ENCODE measurements at places on chromosomes 11 and 22.

DNA sequence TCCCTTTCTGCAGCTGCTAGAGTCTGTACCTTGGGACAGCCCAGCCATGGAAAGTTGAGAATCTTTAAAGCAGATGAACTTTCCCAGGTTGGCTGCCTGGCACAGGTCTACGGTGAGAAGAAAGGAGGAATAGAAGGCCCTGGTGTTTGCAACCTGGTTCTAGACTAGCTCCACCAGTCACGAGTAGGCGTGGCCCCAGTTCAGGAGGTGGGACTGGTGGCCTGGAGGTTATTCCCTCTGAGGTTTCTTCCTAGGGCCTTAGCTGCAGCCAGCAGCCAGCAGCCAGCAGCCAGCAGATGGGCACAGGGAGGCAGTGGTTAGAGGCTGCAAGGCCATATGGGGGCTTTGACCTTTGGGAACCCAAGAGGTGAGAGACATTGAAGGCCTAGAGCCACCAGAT, 40.9 kb downstream of the PRDM11 start:
- no peaks in the 10 kb centered on the region for H3K36me3 ChIP-seq
- H3K4me3 ChIP-seq, result no peak overlapping the region
- DNase-seq, result no peak
- no peaks in the 10 kb centered on the region for H3K27me3 ChIP-seq
- H3K4me1 ChIP-seq, result no peaks in the 10 kb centered on the region
- H3K27ac ChIP-seq, result no peak overlapping the region

GRCh38 chr22:49079743-49080500, 747.8 kb downstream of the BRD1 start:
- no peak for DNase-seq
- no peaks in the 10 kb centered on the region for H3K27me3 ChIP-seq
- no peak overlapping the region for H3K4me3 ChIP-seq
- no peaks in the 10 kb centered on the region for H3K36me3 ChIP-seq
- peaks cover 9% of the 10 kb centered on the region for H3K4me1 ChIP-seq

GRCh38 chr11:47161134-47161854, 15.4 kb downstream of the ARFGAP2 start:
- H3K27ac ChIP-seq, result peak overlapping the region; percentile 18
- peak; percentile 87 for DNase-seq
- no peak overlapping the region for H3K4me3 ChIP-seq
- no peaks in the 10 kb centered on the region for H3K4me1 ChIP-seq
- no peaks in the 10 kb centered on the region for H3K36me3 ChIP-seq

GRCh38 chr22:29079218-29079901, 6.5 kb downstream of the KREMEN1 start:
- no peaks in the 10 kb centered on the region for H3K36me3 ChIP-seq
- H3K4me3 ChIP-seq, result no peak overlapping the region
- peaks cover 21% of the 10 kb centered on the region for H3K27me3 ChIP-seq
- DNase-seq, result no peak
- H3K27ac ChIP-seq, result no peak overlapping the region

- no peaks in the 10 kb centered on the region for H3K36me3 ChIP-seq
- peak; percentile 6 for DNase-seq
- H3K4me1 ChIP-seq, result peaks cover 40% of the 10 kb centered on the region
- peak overlapping the region; percentile 23 for H3K27ac ChIP-seq
- H3K27me3 ChIP-seq, result no peaks in the 10 kb centered on the region
Observed at GRCh38 chr11:114847306-114847975, 169.1 kb downstream of the NXPE2 start.

- no peak overlapping the region for H3K27ac ChIP-seq
- H3K4me3 ChIP-seq, result no peak overlapping the region
- DNase-seq, result no peak
- no peaks in the 10 kb centered on the region for H3K36me3 ChIP-seq
Observed at GRCh38 chr11:128405714-128406662, 181.4 kb downstream of the ETS1 start.

DNA sequence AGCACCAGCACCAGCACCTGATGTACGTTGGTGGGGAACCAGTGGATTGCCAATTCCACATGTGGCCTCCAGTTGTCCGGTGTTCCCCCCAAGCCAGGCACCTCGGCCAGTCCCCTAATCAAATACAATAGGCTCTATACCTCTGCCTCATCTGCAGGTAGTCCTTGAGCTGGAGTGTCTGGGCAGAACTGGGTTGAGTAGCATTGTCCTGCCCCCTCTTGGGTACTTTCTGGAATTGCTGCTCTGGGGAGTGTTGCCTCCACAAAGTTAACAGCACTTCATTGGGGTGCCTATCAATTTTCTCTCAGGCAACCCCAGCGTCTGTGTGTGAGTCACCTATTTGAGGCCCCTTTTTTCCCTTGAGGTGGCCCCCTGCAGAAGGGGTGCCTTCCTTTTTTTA, 413.0 kb upstream of the LARGE1 start:
- peaks cover 5% of the 10 kb centered on the region for H3K36me3 ChIP-seq
- H3K27me3 ChIP-seq, result no peaks in the 10 kb centered on the region
- H3K27ac ChIP-seq, result no peak overlapping the region
- no peak for DNase-seq

DNA sequence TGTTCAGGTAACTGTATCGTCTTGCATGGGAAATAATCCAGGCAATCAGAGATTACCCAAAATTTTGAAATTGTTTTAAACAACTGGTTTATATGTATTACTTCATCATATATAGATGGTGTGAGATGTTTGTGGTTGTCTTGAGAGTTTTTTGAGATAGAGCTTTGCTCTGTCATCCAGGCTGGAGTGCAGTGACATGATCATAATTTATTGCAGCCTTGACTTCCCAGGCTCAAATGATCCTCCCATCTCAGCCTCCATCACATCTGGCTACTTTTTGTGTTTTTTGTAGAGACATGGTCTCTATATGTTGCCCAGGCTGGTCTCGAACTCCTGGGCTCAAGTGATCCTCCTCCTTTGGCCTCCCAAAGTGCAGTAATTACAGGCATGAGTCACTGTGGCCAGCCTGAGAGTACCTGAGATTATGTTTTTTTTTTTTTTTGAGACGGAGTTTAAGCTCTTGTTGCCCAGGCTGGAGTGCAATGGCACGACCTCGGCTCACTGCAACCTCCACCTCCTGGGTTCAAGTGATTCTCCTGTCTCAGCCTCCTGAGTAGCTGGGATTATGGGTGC, 11.5 kb downstream of the CTNND1 start:
- H3K4me1 ChIP-seq, result peaks cover 36% of the 10 kb centered on the region
- no peak for DNase-seq
- no peak overlapping the region for H3K27ac ChIP-seq
- no peak overlapping the region for H3K4me3 ChIP-seq

- peaks cover 22% of the 10 kb centered on the region for H3K4me1 ChIP-seq
- peak; percentile 67 for DNase-seq
- H3K4me3 ChIP-seq, result no peak overlapping the region
- H3K27ac ChIP-seq, result no peak overlapping the region
- H3K27me3 ChIP-seq, result no peaks in the 10 kb centered on the region
Observed at GRCh38 chr11:93819966-93820695, 30.3 kb downstream of the VSTM5 start.

GRCh38 chr11:66834943-66835342, 8.3 kb upstream of the RCE1 start:
- no peaks in the 10 kb centered on the region for H3K4me1 ChIP-seq
- peaks cover 4% of the 10 kb centered on the region for H3K36me3 ChIP-seq
- no peak overlapping the region for H3K4me3 ChIP-seq
- DNase-seq, result no peak
- no peaks in the 10 kb centered on the region for H3K27me3 ChIP-seq

DNA sequence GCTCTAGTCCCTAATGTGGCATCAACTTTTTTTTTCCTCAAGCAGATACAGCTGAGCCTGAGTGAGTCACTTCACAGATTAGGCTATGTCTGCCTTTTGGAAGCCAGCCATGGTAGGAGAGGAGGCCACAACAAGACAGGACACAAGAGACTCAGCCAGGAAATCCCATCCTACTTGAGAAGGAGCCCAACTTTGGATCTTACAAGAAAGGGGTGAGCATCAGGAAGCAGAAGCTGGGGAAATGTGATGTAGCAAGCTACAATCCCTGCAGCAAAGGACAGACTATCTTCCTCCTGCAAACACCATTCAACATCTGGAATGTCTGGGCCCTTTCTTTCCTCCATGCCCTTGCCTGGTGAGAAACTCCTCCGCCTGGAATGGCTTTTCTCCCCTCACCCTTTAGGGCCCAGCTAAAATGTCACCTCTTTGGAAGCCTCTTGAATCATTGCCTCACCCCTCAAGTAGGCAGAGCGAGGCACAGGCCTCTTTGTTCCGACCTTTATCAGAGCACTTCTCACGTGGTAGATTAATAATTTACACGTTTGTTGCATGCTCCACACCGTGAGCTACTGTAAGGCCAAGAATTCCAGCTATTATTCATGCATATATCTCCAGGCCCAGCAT, 156.4 kb upstream of the PITPNB start:
- H3K4me1 ChIP-seq, result no peaks in the 10 kb centered on the region
- H3K4me3 ChIP-seq, result no peak overlapping the region
- DNase-seq, result no peak
- H3K27me3 ChIP-seq, result no peaks in the 10 kb centered on the region
- no peaks in the 10 kb centered on the region for H3K36me3 ChIP-seq

DNA sequence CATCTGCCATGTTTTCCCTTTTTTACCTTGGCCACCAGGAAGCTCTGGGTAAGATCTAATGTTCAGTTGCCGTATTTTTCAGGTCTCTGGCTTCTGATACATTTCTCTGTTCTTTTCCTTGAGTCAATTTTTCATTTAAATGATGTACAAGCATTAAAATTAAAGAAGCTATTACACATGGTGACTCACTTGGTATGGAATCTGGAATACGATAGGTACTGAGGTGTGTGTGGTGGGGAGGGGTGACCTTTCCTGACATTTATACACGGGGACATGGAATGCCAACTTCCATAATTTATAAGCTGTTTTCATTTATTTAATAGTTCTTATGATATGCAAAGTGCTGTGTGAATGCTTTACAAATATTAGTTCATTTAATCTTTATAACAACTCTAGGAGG, 47.8 kb upstream of the ALX4 start:
- no peaks in the 10 kb centered on the region for H3K27me3 ChIP-seq
- no peak overlapping the region for H3K4me3 ChIP-seq

- no peaks in the 10 kb centered on the region for H3K36me3 ChIP-seq
- H3K4me1 ChIP-seq, result peaks cover 44% of the 10 kb centered on the region
- DNase-seq, result no peak
- H3K4me3 ChIP-seq, result no peak overlapping the region
- H3K27me3 ChIP-seq, result no peaks in the 10 kb centered on the region
Observed at GRCh38 chr22:17430412-17430811, 61.2 kb downstream of the CECR2 start.

- H3K4me3 ChIP-seq, result peak overlapping the region; percentile 47
- peaks cover 40% of the 10 kb centered on the region for H3K4me1 ChIP-seq
- peak; percentile 71 for DNase-seq
Observed at GRCh38 chr22:37982938-37983859, 1.2 kb downstream of the SOX10 start.

GRCh38 chr11:133950874-133951326, 5.9 kb downstream of the IGSF9B start:
- H3K4me1 ChIP-seq, result peaks cover 75% of the 10 kb centered on the region
- peaks cover 31% of the 10 kb centered on the region for H3K27me3 ChIP-seq

GRCh38 chr11:82183346-82183745, 550.3 kb downstream of the FAM181B start:
- no peaks in the 10 kb centered on the region for H3K27me3 ChIP-seq
- H3K36me3 ChIP-seq, result no peaks in the 10 kb centered on the region
- no peak overlapping the region for H3K27ac ChIP-seq
- DNase-seq, result no peak
- H3K4me3 ChIP-seq, result no peak overlapping the region
- no peaks in the 10 kb centered on the region for H3K4me1 ChIP-seq
